Inflammatory macrophage (primary cell): ENCODE measurements at places on chromosomes 1 and 21.

- no peak for DNase-seq
Observed at GRCh38 chr1:41485605-41486004, 1.1 kb upstream of the EDN2 start.

DNA sequence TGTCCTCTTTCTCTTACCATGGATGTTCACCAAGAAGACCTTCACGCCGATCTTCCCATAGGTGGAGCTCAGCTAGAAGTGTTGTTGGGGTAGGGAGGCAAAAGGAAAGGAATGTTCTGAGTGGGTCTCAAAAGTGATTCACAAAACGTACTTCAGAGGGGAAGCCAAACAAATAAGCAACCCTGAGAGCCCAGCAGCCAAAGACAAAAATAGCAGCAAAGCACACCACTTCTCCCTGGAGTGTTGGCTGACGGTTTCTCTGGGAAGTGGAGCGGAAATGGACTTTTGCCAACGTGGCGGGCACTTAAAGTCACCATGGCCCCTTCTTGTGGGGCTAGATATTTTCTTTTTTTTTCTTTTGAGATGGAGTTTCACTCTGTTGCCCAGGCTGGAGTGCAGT is 23.1 kb downstream of the SLC26A9 start:
- no peak for DNase-seq

GRCh38 chr1:61077676-61078541 is 4.5 kb upstream of the NFIA start:
- peak; percentile 98 for DNase-seq

GRCh38 chr1:240927821-240928220 is 315.9 kb upstream of the GREM2 start:
- DNase-seq, result no peak

- DNase-seq, result no peak
Observed at GRCh38 chr1:10881046-10881445, 84.6 kb upstream of the CASZ1 start.

DNA sequence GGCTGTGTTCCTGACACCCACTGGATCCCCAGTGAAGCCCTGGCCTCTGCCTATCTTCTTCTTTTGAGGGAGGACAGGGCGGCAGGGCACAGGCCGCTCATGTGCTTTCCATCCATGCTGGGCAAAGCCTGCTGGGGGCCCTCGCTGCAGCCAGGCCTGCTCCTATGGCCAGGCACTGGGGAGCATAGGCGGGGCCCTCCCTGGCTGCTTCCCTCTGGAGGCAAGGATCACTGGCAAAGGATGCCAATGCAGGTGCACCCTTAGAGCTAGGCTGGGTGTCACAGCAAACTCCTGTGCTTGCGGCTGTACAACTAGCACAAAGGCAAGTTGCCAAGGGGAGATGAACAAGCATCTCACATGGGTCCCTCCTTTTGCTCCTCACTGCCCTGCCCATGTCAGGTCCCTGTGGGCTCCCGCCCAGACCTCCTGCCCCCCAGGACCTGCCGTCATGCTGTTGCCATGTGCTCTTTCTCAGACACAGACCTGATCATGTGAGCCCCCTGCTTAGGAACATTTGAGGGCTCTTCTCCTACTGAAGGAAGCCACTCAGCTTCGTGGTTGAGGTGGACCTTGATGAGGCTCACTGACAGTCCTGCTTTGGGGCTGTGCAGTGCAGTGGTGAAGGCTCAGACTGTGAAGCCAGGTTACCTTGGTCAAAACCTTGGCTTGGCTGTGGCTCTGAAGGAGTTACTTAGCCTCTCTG is 393.6 kb downstream of the PTPRU start:
- DNase-seq, result no peak

DNA sequence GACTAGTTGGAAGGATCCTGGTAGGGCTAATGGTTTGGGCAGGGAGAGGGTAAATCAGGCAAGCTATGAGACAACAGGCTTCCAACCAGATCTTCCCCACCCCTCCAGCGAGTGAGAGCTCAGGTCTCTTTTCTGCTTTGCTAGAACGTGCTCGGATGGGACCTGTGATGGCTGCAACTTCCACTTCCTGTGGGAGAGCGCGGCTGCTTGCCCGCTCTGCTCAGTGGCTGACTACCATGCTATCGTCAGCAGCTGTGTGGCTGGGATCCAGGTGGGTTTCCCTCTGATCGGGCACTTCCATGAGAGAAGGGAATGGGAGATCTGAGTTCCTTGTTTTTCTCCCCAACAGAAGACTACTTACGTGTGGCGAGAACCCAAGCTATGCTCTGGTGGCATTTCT is 14.0 kb upstream of the SARS1 start:
- no peak for DNase-seq

GRCh38 chr1:173475564-173476196 is 1.5 kb upstream of the PRDX6 start:
- no peak for DNase-seq

GRCh38 chr1:176847052-176847451 is 317.5 kb downstream of the ASTN1 start:
- no peak for DNase-seq

- peak; percentile 63 for DNase-seq
Observed at GRCh38 chr1:155078469-155079209, at the start of gene EFNA3. Gene EFNA3 (plus strand): TSS chr1:155078837. CDS start chr1:155078942, 105 bp downstream.

DNA sequence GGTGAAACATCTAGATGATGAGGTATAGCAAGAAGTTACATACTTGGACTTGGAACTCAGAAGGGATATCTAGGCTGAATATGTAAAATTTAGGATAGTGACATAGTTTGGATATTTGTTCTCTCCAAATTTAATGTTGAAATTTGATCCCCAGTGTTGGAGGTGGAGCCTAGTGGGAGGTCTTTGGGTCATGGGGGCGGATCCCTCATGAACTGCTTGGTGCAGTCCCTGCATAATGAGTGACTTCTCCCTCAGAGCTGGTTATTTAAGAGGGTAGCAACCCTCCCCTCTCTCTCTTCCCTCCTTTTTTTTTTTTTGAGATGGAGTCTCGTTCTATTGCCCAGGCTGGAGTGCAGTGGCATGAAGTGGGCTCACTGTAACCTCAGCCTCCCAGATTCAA is 15.5 kb downstream of the ST3GAL3 start:
- no peak for DNase-seq

DNA sequence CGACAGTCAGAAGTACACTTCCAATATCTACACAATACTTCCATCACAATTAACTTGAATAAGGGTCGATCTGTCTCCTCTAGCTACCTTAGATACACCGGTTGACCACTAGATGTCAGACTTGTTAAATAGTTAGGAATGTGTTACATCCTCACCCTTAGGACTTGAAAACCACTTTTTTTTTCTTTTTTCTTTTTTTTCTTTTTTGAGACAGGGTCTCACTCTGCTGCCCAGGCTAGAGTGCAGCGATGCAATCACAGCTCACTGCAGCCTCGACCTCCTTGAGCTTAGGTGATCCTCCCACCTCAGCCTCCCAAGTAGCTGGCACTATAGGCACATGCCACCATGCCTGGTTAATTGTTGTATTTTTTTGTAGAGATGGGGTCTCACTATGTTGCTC is 120.4 kb upstream of the GREM2 start:
- peak; percentile 23 for DNase-seq

DNA sequence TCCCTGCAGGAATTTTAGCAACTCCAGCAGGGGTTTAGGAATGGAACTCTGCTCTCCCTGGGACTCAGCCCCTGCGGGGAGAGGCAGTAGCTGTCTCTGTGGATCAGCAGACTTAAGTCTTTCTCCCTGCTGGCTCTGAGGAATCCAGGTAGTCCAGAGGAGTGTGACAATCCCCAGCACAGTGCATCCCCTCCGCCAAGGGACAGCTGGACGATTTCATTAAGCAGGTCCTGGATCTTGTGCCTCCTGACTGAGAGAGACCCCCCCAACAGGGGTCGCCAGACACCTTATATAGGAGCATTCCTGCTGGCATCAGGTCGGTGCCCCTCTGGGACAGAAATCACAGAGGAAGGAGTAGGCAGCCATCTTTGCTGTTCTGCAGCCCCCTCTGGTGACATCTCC is 30.6 kb downstream of the AKT3 start:
- no peak for DNase-seq

DNA sequence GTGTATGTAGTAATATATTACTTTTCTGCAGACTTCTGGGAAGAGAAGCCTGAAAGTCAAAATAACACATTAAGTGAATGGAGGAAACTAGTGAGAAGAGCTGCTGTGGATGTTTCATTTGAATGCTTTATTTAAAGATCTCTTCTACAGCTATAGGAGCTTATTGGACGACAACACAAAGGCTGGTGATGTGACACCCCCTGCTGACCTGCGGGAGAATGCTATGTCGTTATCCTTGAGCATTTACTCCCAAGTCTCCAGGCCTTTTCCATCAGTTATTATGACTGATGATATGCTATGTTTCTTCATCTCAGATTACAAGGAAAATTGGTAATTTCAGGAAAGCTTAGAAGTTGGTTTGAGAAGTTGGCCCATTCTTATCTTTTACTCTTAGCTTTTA is 22.3 kb upstream of the PLA2G4A start:
- DNase-seq, result no peak

GRCh38 chr1:75708910-75709309 is 15.6 kb upstream of the ACADM start:
- no peak for DNase-seq

GRCh38 chr1:81689531-81689941 is 111.2 kb upstream of the ADGRL2 start:
- no peak for DNase-seq

DNA sequence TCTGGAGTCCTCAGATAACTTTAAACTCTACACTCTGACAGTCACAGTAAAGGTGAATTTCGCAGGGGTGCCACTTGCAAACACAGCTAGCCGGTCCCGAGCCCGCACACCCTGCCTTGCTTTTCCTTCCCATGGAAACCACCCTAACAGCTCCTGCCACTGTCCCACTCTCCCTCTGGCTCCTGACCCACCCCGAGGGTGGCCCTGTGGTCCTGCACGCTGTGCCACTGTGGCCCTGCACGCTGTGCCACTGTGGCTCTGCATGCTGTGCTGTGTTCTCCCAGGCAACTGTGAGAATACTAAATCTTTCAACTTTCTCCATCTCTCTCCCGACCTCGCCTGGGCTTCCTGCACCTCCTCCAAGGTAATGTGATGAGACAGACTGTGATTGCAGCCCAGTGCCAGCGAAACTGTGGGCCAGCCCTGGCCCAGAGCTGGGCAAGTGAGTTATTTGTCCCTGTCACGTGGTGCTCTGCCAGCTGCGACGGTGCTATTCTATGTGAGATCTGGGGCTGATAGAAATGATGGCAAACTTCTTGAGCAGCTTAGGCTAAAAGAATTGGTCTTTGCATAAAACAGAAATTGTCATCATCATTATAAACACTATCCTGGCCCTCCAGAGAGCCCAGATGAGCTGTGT is 63.4 kb upstream of the TARBP1 start:
- DNase-seq, result no peak

DNA sequence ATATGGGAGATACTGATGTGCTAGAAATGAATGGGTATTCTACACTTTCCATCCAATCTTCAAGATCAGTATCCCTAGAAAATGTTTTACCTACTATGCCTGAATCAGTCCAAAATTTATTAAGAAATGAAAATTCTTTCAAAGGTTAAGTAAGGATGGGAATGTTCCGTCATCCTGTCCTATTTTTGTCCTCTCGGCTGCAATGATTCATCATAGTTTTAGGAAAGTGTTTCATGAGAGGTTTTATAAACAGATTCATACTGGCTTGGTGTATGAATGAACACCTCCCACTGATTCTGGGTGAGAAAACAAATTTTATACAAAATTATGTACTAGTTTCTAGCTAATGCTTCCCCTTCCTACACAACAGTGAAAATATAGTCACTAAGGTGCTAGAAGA is 504.6 kb upstream of the NR5A2 start:
- no peak for DNase-seq

GRCh38 chr1:180563026-180563827 is 4.5 kb downstream of the OVAAL start:
- DNase-seq, result no peak

GRCh38 chr1:248837045-248837780 is 811 bp upstream of the ZNF672 start:
- DNase-seq, result peak; percentile 8

- no peak for DNase-seq
Observed at GRCh38 chr1:41434306-41434705, 50.2 kb downstream of the EDN2 start.

- DNase-seq, result no peak
Observed at GRCh38 chr1:48332115-48332514, 109.6 kb downstream of the SLC5A9 start.

DNA sequence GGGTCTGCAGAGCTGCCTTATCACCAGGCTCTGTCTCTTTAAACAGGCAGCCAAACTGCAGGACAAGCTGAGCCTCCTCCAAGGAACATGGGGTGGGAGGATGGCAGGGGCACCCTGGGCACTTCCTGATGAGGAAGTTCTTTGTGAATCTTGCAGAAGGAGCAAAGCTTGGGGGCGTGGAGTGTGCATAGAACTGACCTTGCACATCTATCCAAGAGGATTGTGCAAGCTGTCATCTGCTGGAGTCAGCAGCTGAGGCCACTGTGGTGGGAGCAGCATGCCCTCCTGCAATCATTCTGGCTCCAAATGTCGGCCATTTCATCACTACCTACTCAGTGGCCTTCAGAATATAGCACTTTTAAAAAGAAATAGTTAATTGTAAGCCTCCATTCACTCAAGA is 182.2 kb downstream of the AJAP1 start:
- peak; percentile 42 for DNase-seq

DNA sequence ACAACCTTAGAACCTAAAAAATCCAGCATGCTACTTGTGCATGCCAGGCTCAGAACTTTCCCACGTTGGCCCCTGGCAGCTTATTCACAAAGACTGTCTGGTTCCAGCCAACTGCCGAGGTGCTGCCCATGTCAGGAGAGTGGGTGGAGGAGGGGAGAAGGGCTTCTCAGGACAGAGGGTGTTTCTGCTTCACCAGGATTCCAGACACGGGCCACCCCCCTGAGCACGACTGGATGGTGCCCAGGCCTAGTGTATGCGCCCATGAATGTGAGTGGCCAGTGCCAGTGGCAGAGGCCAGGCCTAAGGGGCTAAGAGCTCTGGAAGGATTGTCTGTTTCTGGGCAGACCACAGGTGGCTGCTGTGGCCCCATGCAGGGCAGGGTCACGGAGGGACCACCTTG is 148.2 kb upstream of the COL6A1 start:
- no peak for DNase-seq

DNA sequence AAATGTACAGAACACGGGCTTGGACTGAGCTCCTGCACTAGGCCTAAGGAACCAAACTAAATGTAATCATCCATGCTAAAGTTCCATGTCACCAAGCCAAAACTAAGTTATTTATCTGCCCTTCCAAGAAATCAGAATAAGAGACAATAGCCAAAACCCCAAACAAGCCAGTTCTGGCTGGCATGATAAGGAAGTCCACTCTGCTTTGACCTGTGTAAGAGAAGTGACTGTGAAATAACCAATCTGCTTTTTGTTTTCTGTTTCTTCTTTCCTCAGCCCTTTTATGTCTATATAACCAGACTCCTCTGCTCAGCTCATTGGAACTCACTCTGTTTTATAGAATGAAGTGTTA is 15.1 kb downstream of the PLPPR5 start:
- DNase-seq, result no peak

- DNase-seq, result peak; percentile 19
Observed at GRCh38 chr1:54404939-54405897, 976 bp downstream of the SSBP3 start.
